Occipital lobe (tissue), 3 donors: ENCODE measurements at places on chromosomes 2 and 18.

DNA sequence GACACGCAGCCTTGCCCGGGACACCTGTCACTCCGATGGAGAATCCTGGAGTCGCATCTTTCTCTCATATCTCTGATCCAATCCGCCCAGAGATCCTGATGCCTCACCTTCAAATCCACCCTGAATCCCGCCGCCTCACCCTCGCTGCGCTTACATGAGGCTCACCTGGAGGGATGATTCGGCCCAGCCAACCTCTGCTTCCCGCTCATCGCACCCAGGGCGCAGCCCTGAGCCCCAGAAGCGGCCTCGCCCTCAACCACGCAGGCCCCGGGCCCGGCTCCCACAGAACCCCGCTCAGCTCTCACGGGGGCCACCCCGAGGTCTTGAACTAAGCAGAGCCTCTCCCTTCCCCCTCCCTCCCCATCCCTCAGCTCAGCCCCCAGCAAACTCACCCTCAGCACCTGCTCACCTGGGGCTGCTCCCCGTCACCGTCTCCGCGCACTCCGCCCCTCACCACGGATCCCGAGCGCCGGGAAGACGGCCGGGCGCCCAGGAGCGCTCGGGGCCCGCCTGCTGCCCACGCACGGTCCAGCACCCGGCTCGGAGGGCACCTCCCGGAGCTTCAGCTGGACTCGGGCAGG is 160.0 kb downstream of the NDUFA10 start:
- no peak for DNase-seq

DNA sequence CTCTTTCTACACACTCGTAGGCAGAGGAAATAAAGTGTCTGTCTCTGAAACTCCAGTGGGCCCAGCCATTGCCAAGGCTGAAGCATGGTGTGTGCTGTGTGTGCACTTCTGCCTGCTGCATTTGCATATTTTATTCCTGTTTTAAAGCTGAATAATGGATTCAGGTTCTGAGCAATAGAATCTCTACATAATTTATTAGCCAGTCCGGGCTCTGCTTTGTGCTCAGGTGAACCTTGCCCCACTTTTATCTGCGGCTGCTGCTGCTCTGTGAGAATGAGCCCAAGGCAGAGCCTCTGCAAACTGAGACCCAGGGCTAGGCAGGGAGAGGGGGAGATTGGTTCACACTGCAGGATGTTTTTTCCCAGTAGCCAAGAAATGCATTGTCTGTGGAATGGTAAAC is 64.6 kb upstream of the SH3BP4 start:
- DNase-seq, result no peak

- no peak for DNase-seq
These were observed 48.4 kb upstream of the BCL2L11 start for GRCh38 chr2:111072220-111072871.

DNA sequence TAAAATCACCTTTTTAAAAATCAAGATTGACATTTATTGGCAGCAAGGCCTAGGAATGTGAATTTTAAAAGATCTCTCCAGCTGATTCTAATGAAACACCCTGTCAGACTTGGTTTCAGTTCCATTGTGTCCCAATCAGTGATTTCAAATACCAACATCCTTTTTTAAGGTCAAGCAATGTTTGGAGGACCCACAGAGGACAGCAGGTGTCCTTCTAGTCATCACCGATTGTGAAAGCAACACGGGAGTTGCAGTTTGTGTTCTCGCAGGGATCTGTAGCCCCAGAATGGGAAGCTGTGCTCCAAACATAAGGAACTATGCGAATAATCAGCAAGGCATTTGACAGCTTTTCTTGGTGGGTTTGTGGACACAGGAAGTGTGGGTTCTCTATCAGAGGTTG is 4.5 kb upstream of the KIDINS220 start:
- no peak for DNase-seq

- DNase-seq, result no peak
These were observed 25.4 kb upstream of the TANK start for GRCh38 chr2:161134547-161135518.

DNA sequence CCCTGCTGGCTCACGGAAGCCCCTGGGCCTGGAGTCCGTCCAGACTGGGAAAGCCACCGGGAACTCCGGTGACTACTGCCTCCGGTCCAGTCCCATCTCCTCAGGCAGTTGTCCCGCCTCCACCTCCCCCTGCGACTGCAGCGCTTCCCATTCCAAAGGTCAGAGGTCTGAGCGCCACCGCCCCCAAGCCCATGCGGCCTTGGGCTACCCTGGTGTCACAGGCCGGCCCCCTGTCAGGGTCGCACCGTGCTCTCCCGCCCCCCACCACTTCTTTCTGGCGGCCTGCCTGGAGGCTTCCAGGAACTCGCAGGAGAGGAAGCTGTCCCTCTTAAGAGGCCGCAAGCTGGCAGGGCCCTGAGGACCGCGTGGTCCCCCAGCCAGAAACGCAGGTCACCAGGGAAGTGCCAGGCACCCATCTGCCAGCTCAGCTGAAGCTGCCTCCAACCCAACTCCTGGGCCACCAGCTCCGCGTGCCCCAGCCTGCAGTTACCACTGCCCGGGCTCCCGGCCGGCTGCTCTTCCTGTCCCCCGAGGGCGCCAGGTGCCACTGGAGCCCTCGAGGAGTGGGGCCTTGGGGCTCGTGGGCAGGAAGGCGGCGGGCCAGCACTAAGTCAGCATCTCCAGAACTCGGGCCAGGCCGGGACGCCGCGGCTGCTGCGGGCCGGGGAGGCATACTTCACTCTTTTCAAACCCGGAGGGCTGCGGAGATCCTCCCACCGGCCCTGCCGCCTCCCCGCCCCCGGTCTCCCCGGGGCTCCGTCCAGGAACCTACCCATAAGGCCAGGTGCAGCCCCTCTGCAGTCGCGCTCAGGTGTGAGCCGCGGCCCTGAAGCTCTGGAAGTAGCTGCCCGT is 83.3 kb upstream of the POMC start:
- no peak for DNase-seq

GRCh38 chr18:79738581-79739439 is 58.9 kb upstream of the KCNG2 start:
- DNase-seq, result no peak

DNA sequence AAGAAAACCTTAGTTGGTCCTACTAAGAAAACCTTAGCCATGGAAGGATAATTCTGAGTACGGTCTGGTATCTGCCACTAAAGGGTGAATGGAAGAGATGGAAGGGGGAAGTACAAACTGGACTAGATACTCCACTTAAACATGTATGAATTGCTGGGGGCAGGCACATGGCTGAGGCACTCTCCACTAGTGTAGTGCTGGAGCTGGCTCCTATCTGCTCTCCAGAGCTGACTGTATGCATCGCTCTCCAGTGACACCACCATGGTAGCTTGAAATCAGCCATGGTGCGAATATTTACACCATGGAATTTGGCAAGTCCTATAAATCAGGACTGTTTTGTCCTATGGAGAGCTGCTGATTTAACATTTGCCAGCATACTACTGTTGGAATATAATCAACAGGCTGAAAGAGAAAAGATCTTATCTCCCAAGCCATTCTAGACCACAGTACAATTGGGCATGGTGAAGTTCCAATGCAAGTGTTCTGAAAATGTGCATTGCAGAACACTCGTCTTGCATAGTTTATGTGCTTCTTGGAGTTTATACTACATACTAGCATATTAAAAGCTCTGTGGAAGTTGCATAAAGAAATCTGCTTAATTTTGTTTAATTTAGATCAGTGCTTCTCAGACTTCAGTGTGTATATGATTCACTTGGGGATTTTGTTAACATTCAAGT is 277.4 kb downstream of the TDRD15 start:
- DNase-seq, result no peak

GRCh38 chr2:107627164-107627563 is 199.5 kb upstream of the RGPD4 start:
- DNase-seq, result no peak

GRCh38 chr2:1773883-1774282 is 29.6 kb upstream of the PXDN start:
- DNase-seq, result no peak

GRCh38 chr2:113905886-113906285 is 16.0 kb downstream of the ACTR3 start:
- DNase-seq, result no peak

GRCh38 chr2:110955556-110955955 is 165.2 kb upstream of the BCL2L11 start:
- DNase-seq, result no peak

DNA sequence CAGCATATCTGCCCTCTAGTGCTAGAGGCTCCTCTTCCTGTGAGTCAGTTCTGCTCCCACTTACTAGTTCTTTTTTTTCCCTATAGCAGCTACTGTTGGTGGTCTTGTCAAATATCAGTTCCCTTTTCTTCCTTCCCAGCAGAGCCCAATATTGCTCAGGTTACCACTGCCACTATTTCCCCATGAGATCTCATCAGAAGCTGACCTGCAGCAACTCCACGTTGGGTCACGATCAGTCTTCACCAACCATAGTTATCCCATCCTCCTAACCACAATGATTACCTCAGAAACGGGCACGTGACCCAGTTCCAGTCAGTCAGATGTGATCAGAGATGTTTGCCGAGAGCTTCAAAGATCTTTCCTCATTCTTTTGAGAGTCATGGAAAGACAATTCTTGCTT is 59.7 kb upstream of the CAPN13 start:
- DNase-seq, result no peak

- no peak for DNase-seq
These were observed 84.6 kb downstream of the PLCL1 start for GRCh38 chr2:197889041-197889440.

DNA sequence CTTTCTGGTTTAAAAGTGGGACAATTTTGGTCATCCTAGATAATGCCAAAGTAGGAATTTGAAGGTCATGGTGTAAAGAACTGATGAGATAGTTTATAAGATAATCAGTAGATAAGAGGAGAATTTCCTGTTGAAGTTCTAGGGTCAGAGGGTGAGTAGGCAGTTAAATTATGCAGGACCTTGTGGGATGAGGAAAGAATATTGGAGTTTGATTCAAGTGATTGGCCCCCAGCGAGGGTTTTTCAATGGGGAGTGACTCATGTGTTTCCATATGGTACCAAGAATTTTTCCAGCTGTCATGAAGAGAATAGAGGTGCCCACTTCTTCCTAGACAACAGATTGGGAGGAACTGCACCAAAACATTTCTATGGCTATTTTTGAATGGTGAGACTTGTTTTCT is 940.2 kb upstream of the ZEB2 start:
- no peak for DNase-seq

- DNase-seq, result no peak
These were observed 24.3 kb downstream of the CDK15 start for GRCh38 chr2:201830666-201831065.

- no peak for DNase-seq
These were observed 4.4 kb downstream of the ADRA2B start for GRCh38 chr2:96111823-96112500.

DNA sequence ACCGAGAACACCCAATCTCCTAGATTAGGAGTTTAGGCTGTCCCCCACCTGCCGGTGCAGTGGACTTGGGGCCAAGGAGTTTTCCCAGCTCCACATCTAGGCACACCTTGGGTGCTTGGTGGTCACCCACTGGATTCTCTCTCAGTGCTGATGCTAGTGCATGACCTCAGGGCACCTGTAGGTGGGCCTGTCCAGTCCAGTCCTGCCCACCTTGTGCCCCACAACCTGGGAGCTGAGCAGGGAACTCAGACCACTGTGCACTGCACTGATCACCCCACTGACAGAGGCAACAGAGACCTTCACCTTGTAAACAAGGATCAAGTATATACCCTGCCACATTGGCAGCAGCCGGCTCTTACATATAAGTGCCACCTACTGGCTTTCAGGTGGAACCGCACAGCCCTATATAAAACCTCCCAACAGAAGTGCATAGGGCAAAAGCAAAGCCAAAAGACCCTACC is 12.7 kb upstream of the CDH19 start:
- DNase-seq, result peak; percentile 1

- no peak for DNase-seq
These were observed 120.4 kb downstream of the L3MBTL4 start for GRCh38 chr18:6294148-6294784.

DNA sequence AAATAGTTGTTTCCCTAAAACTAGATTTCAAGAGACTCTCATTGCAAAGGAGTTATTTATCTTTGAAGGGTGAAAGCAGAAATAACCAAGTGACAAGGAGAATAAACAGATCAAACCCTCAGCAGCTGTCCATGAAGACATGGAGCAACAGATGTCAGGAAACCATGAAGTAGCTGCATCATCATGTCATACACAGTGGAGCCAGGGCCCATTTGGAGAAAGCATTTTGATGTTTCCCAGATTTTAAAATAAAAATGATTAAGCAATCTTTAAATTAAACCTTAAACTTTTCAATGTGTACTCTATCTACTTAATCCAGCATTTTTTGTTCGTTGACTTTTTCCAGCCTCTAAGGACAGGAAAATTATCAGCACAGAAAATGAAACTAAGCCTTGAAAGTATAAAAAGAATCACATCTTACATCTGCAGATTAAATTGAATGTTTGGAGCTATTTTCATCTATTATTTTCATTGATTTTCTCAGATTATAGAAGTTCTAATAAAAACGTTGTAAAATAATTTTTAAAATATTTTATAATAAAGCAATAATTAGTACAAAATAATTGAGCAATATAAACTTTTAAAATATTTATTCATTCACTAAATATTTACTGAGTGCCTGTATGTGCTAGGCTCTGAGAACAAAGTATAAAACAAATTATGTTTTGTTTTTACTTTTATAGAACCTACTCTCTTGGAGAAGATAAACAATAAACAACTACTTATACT is 860.1 kb downstream of the BCL11A start:
- DNase-seq, result no peak

DNA sequence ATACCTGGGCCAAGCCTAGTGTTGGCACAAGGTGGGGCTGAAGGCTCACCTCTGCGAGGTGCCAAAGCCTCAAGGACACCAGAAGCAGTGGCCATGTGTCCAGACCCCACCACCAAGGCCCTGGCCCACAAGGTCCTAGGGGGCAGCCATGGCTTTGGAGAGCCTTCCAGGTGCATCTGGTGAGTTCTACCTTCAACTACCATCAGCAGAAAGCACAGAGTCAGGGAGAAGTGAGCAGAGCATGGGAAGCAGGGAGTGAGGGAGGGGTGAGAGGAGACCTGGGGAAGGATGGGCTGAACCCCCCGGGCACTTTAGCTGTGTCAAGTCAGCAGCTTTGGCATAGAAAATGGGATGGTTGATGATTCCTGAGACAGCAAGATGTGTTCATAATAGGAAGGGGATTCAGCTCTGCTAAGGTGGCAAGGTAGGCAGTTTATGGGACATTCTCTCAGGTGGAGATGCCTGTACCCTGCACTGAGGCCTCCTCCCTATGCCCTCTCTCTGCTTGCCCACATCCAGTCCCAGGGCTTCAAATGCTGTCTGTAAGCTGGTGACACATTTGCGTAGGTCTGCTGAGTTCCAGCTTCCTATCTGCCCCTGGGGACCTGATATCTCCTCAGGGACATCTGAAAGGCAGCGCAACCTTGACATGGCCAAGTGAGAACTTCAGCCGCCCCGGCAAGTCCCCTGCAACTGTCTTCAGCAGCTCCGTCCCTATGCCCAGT is 83.4 kb upstream of the RGPD5 start:
- no peak for DNase-seq

DNA sequence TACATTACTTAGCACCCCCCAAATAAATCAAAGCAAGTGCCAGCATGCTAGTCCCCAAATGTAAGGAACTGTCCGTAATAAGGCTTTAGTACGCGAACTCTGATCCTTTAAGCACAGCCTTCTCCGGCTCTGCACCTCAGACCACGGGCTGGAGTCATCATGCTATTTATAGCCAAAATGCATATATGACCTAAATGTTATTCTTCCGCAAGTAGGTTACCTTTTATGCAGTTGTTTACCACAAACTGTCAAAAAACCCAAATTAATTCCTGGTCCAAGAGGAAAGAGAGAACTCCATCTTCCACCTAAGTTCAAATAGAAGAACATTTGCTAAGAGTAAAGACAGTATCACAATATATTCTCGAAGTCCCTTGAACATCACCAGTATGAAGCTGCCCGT is 42.7 kb downstream of the ZNF516 start:
- DNase-seq, result no peak
